ENCODE measurements at places on chromosomes 7 and 10.

GRCh38 chr10:69362471-69362954, 54.2 kb downstream of the TACR2 start:
- DNase-seq, result no peak

GRCh38 chr7:14195871-14196270, 206.4 kb upstream of the ETV1 start:
- DNase-seq, result no peak

DNA sequence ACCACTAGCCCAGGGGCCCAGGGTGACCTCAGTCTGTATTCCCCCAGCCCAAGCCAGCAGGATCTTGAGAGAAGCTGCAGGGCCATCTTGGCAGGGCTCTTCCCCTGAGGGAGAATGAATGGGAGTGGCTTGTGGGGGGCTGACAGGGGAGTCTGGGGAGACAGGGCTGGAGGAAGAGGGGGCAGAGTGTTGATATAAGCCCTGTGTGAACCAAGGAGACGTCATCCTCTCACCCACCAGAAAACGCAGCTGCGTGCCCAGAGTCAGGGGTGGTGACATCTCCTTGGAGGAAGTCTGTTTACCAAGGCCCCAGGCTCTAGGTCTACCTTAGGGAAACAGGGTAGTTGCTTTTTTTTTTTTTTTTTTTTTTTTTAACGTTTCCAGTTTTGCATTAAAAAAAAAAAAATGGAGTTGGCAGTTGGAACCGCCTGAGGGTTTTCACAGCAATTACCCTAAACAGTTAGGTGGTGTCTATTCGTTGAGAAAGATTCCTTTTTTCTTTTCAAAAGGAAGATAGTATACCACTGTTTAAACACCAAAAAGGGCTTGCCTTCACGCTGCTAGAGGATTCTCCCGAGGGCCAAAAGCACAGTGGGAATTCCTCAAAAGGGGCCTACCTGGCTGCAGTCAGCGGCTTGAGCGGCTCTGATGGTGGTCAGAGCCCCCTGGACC, 113.8 kb downstream of the PRPF18 start:
- no peak for DNase-seq

GRCh38 chr7:151430391-151431205, 9.3 kb downstream of the CRYGN start:
- DNase-seq, result no peak

- no peak for DNase-seq
Observed at GRCh38 chr7:151860771-151861170, 16.1 kb downstream of the PRKAG2 start.

- no peak for DNase-seq
Observed at GRCh38 chr10:118012952-118013525, 33.7 kb downstream of the RAB11FIP2 start.

All from mesendoderm (in vitro differentiated cells).